SW 1271 (cell line): ENCODE measurements at places on chromosomes 2 and 18.

GRCh38 chr2:101349893-101350662, 37.2 kb downstream of the CREG2 start:
- DNase-seq: no peak

- no peak for DNase-seq
Observed at GRCh38 chr18:55497825-55498403, 90.1 kb downstream of the TCF4 start.

GRCh38 chr2:221270806-221271205, 301.3 kb downstream of the EPHA4 start:
- no peak for DNase-seq

DNA sequence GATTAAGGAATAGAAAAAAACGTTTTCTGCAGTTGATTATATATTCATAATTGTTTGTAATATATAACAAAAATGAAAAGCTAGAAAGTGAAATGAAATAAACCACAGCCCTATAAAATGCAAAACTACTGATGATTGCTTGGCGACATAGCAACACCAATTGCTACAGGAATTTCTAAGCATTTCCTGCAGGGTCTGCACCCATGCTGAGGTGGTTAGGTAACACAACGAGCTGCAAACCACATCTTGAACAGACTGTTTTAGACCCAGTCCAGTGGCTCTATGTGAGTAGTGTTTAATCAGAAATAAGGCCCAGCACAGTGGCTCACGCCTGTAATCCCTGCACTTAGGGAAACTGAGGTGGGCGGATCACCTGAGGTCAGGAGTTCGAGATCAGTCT, 17.2 kb upstream of the UGT1A9 start:
- DNase-seq: no peak
